Stimulated activated CD8-positive, alpha-beta memory T cell treated with anti-CD3 and anti-CD28 coated beads, Interleukin-2, amount 100 ng/mL, for 48 hours (primary cell): ENCODE measurements at places on chromosomes 2 and 18.

DNA sequence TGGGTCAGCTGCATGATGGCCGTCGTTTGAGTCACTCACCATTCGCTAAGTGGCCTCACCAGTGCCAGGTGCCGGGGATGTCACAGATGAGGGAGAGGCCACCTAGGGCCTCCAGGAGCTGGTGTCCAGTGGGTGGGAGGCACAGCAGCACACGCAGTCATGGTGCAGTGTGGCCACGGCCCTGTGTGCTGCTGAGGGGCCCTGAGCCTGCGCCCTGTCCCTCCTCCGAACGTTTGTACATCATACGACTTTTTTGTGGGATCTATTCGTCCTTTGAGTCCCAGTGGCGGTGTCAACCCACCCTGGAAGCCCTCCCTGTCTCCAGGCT lies 30.1 kb upstream of the ODC1 start:
- no peak for DNase-seq

GRCh38 chr2:29920631-29921559 lies 491 bp downstream of the ALK start:
- no peak for DNase-seq

GRCh38 chr2:102392942-102393341 lies 30.0 kb upstream of the IL18RAP start:
- no peak for DNase-seq

- no peak for DNase-seq
Measured at GRCh38 chr2:195819276-195819675, 162.2 kb downstream of the SLC39A10 start.

DNA sequence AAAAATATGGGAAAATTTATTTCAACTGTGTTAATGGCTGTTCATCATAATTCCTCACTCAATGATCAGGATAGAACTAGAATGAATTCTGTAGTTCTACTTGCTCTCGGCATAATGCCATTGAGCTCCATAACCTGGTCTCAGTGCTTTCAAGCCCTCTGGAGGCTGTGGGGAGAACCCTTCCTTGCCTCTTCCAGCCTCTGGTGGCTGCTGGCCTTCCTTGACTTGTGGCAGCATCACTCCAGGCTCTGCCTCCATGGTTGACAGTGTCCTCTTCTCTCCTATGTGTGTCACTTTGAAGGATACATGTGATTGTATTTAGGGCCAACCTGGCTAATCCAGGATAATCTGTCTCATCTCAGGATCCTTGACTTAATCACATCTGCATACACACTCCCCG lies 26.9 kb upstream of the CABYR start:
- DNase-seq = no peak

- no peak for DNase-seq
Measured at GRCh38 chr2:176099159-176099727, 352 bp upstream of the HOXD12 start.

GRCh38 chr2:231222318-231223000 lies 24.0 kb downstream of the ARMC9 start:
- DNase-seq = no peak

DNA sequence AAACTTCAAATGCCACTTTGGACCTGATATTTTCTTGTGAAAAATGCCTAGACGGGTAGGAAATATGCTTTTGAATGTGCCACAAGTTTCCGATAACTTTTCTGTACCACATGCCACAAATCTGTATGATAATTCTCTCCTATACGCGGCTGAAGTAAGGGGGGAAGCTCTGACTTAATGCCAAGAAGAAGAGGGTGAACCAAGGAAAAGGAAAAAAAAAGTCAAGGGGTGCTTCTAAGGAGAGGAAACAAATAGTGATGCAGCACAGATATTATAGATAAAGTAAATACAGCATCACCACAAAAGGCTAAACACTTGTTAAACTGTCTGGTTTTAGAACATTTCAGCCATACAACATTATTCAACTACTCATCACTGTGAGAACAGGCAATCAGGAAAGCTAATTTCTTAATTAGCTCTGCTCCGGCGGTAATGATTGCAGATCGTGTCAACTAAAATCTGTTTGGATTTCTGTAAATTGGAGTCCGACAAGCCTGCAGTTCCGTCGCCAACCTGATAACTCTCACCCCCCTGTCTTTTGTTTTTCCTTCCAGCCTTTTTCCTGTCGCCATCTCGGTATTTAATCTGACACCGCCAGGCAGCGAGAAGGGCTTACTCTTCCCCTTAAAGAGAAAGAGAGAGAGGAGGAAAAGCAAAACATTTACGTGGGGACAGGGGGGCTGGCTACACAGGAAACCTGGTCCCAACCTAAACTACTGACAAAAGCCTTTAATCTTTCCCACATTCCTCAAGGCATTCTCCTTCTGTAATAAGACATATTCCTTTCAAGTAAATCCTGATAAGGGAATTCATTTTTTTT lies 67.5 kb downstream of the ZEB2 start:
- no peak for DNase-seq

DNA sequence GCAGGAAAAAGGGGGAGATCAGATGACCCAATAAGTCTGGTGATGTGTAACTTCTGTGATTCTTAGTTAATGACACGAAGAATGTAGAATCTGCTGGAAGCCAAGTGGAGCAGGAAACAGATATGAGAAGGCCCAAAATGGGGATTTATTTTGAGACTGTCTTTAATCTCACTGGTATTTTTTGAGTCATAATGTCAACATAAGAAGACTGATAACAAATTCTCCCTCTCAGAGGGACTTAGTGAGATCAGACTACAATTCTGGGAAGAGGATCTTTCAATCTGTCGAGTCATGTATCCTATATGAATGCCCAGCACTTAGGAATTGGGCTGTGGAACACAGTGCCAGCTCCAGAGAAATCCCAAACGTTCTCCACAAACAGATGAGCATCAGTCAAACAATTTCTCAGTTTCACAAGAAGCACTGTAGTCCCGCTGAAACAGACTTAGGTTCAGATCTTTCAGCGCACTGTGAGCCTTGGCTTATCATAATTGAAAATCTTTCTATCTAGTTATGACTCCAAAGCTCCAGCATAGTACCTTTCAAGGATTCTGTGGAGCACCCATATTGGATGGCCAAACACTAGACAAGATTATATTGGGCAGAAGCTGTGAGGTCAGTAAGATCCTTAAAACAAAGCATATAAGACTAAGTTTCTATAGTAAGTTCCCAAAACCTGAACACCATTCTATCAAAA lies 738.2 kb downstream of the LRP1B start:
- DNase-seq = no peak

DNA sequence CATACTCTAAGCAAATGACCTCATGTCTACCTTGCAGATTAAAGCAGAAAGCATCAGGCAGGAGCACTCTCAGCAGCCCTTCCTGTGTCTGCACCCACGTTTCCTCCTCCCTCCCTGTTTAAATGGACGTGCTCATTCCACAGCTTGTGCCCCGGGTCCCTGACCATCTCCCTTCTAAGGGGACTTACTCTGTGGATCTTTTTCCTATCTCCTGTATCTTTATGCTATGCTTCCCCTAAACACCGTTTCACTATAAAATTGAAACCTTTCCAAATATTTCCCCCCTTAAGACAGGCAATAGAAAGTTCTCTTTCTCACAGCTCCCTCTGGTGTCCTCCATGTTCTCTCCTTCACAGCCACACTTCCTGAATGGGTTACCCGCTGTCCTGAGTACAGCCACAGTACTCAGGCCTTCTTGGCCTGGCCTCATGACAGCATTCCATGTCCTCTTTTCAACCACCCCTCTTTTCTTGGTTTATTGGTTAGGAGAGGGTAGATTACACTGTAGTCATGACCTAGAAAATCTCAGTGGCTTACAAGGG lies 41.1 kb downstream of the TMEM185B start:
- DNase-seq = no peak

GRCh38 chr2:46520130-46520711 lies 40.9 kb downstream of the TMEM247 start:
- DNase-seq = no peak

GRCh38 chr18:58754544-58755068 lies 83.3 kb downstream of the MALT1 start:
- no peak for DNase-seq

- no peak for DNase-seq
Measured at GRCh38 chr2:157737656-157738055, 109.0 kb upstream of the ACVR1C start.

DNA sequence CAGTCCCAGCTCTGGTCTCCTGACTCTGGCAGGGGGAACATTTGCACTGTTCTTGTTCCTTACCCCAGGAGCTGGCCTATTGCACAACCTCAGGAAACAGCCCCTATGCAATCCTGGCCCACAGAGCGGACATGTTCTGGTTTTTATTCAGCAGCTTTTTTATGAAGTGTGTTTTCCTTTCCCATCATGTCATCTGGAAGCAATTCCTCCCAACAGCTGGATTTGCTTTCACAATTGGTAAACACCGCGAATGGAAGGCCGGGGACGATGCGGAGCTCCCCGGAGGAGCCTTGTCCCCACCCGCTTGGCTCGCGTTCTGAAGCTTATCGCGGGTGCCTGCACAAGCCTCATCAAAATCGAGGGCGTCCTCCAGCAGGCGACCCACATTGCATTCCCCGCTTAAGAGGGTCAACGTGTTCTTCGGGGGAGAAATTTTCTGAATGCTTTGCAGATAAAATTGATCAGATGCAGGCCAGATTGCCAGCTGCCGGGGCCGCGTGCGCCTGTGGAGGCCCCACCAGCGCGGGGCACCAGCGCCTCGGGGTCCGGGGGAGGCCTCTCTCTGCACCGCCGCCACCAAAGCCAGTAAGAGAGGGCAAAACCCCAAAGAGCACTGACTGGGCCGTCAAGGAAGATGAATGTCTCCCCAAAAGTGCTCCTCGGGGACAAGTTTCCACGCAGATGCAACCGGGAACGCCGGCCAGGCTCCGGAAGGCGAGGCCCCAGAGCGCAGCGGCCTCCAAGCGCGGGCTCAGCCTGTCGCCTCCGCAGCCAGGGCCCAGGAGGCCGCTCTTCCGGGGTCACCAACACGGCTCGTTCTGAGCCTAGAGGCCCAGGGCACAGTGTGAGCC lies 60.3 kb upstream of the SP3 start:
- no peak for DNase-seq

DNA sequence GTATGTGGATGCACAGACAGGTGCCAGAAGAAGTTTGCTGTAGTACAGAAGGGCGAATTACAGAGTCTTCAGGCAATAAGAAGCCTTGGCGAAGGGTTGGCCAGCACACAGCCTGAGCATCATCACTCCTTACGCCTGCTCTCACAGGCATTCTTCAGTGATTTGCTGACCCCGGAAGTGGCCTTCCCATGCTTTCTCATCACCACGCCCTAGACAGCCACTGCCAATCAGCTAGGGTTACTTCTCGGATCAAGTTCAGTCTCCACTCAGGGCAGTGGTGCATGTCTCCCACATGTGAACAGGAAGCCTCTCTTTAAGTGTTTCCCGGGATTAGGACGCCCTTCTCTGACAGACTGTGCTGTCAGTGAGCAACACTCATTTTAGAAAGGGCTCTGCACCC lies 81.8 kb downstream of the C1QL2 start:
- DNase-seq = no peak

DNA sequence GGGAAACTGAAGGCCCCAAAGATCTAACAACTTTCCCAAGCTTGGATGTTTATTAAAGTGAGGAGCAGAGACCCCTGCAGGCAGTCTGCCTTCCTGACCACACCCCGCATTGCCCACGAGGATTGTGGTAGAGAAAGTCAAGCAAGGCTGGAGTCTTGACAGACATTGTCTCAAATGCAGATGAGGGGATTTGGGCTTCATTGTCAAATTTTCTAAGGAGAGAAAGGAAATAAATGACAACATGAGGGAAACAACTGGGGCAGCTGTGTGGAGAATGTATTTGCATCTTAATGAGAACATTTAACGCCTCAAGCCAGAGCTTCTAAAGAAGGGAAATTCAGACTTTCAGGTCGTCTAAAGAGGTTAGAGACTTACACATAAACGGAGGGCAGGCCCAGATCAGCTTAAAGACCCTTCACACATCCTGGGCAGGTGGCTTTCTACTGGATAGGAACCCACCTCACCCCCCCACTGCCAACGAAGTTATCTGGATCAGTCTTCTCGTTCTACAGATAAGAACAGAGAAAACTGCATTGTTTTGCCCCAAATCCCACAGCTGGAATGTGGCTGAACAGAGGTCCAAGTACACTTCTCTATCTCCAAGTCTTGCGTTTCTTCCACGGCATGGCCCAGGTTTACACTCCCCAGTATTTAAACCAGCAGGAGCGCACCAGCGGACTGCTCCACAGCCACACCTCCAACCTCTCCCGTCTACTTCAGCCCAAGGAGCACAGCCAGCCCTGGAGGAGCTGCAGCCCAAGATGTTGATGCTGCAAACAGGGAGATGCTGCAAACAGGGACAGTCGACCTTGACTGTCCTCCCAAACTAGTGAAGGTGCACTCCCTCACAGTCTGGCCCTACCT lies 16.2 kb upstream of the SCG2 start:
- DNase-seq = no peak

GRCh38 chr2:198756166-198756565 lies 701.6 kb downstream of the SATB2 start:
- DNase-seq = no peak

DNA sequence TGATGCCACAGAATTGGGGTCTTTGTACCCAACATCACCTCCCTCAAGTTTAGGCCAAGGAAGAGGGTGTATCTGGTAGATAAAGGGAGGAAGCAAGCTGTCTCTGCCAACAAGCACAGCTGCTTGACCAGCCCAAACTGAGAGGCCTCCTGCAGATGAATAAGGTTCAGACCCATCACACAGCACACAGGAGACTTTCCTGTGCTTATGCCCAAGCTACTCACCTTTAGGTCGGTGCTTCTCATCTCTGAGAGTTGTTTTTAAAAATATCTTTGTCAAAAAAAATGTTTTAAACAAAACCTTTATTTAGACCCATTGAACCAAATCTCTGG lies 24.7 kb upstream of the SP3 start:
- no peak for DNase-seq

- no peak for DNase-seq
Measured at GRCh38 chr2:158714420-158714819, 80.7 kb upstream of the DAPL1 start.

DNA sequence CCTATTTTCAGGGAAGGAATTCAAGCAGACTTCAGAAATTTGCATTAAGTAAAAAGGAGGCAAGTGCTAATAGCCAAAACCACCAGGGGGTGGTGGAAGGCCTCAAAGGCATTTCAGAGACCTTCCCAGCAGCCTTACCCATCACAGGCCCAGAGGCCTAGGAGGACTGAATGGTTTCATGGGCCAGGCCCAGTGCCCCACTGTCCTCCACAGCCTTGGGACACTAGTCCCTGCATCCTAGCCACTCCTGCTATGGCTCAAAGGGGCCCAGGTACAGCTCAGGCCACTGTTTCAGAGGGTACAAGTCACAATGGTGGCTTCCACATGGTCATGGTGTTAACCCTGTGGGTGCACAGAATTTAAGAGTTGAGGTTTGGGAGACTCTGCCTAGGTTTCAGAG lies 58.6 kb upstream of the CHAC2 start:
- DNase-seq = no peak

GRCh38 chr2:151623631-151624030 lies 110.6 kb downstream of the NEB start:
- no peak for DNase-seq

GRCh38 chr18:48138660-48139430 lies 208.4 kb upstream of the SMAD2 start:
- DNase-seq = no peak

GRCh38 chr18:45775241-45775676 lies 50.2 kb upstream of the SIGLEC15 start:
- peak; percentile 53 for DNase-seq

GRCh38 chr2:10462178-10463083 lies 14.3 kb upstream of the ODC1 start:
- no peak for DNase-seq
